ENCODE measurements at places on chromosomes 3 and 15.
A peak's percentile ranks its signal among the peaks of the same experiment; 100 is the strongest.

DNA sequence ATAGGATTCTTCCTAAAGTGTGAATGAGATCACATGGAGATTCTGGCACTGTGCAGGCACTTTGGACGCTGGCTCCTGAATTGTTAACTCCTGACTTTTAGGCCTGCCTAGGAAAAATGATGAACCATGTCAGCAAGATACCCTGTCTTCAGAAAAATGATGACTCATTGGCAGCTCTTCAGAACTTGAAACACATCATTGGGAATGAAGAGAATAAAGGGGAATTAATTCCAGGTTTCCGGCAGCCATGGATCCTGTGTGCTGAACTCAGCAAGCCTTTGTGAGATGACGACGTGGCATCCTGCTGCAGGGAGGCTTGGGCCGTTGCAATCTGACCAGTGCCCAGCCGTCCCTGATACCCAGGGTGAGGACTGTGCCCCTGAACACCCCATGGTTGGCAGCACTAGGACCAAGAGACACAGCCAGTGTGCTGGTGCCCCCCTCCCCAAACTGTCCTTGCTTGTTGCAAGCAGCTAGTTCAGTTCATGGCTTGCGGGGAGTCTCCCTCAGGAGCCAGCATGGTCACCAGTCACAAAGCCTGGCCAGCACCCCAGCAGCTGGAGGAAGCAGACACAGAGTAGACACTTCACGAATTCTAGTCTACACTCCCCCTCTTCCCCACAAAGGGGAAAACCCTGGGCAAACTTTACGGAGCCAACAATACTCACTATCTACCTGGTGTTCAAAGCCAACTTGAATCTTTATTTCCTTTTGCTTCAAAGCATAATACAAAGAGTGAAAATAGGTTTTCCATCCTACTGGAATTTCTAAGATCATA, 7.8 kb upstream of the LIPC start:
- no peak for DNase-seq

DNA sequence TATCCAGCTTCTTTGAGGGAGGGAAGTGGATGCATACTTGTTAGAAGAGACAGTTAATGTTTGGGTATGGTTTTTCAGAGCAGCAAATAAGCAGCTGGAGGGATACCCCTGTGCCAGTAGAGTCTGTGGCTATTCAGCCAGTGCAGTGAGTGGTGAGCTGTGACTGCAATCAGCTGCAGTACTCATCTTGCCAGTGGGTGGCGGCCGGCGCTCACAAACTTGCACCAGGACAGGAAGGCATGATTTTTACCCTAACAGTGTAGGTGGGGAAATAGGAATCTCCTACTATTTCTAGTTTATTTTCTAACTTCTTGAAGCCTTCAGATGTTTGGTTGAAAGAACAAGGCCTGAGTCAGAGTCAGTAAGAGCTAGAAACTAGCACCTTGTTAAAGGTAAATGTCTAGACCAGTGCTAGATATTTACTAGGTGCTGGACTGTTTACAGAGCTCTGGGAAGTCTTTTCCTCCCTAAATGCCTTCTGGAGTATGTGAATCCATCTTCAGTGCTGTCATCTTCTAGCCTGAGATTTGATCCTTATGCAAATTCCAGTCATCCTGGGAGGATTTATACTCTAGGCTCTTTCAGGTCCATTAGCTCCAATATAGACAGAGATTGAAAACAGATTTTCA, 23.6 kb downstream of the TIMP4 start:
- DNase-seq, result peak; percentile 43

GRCh38 chr3:73572368-73572767, 52.4 kb downstream of the PDZRN3 start:
- no peak for DNase-seq

DNA sequence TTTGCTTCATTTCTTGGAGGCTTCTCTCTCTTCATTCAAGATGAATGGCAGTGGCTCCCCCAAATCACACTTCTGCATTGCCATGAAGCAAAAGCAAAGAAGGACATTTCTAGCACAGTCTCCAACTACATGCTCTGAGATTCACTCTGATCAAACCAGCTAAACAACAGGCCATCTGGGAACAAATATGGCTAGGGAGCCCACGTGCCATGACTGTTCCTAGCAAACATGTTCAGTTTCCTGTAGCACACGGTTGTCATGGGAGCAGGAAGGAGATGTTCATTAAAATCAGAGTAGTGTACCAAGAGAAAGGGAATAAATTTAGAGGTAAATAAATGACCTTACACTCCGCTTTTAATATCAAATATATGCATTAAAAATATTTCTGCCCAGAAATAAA, 327.3 kb downstream of the GBE1 start:
- DNase-seq, result no peak

- no peak for DNase-seq
These were observed 78.3 kb upstream of the TBC1D5 start for GRCh38 chr3:17820704-17821103.

DNA sequence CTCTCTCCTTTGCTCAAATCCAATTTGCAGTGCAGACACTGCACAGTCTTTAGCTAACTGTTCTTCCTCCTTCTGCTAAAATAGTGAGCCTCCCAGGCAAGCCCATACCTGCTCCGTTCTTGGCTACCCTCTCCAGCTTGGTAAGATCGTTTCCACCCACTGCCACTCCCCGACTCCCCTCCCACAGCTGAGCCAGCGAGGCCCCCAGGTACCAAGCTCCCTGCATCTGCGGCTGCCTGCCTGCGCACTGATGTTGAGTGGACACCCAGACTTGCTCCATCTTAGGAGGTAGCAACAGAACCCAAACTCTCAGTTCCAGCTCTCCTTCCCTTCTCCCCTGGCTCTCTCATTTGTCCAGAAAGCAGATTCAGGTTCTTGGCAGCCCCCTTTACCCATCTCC, 7.9 kb upstream of the TNK2 start:
- DNase-seq, result no peak

GRCh38 chr3:118354556-118354955, 680.1 kb downstream of the IGSF11 start:
- DNase-seq, result no peak

GRCh38 chr3:174132006-174132405, 727.1 kb upstream of the NAALADL2 start:
- DNase-seq, result no peak

GRCh38 chr15:59251001-59251845, 44.6 kb downstream of the LDHAL6B start:
- DNase-seq, result no peak

- no peak for DNase-seq
These were observed 84.6 kb downstream of the GREM1 start for GRCh38 chr15:32802286-32802936.

DNA sequence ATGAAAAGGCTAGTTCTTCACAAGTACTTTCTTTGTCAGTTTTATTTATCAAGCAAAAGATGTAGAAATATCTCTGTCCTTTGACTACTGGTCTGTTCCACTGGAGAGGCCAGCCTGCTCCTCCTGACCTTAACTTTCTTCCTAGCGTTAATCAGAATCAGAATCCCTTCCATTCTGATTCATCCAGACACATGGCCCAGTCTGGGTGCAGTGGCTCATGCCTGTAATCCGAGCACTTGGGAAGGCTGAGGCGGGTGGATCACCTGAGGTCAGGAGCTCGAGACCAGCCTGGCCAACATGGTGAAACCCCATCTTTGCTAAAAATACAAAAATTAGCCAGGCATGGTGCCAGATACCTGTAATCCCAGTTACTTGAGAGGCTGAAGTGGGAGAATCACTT, 32.0 kb upstream of the MANF start:
- DNase-seq, result no peak

DNA sequence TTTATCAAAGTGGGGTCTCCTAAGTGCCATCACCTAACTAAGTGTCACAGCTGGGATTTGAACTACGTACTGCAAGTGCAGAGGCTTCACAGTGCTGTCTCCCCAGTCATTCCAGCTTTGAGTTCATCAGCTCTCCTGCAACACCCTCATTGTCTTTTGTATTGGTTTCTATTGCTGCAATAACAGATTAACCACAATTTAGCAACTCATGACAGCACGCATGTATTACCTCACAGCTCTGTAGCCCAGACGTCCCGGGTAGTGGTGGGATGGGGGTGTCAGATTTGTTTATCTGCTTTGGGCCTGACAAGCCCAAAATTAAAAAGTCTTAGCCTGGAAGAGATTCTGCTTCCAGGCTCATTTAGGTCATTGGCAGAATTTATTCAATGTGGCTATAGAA, 220.5 kb upstream of the LRRN1 start:
- no peak for DNase-seq

- no peak for DNase-seq
These were observed 24.1 kb upstream of the NIT2 start for GRCh38 chr3:100310355-100310965.

DNA sequence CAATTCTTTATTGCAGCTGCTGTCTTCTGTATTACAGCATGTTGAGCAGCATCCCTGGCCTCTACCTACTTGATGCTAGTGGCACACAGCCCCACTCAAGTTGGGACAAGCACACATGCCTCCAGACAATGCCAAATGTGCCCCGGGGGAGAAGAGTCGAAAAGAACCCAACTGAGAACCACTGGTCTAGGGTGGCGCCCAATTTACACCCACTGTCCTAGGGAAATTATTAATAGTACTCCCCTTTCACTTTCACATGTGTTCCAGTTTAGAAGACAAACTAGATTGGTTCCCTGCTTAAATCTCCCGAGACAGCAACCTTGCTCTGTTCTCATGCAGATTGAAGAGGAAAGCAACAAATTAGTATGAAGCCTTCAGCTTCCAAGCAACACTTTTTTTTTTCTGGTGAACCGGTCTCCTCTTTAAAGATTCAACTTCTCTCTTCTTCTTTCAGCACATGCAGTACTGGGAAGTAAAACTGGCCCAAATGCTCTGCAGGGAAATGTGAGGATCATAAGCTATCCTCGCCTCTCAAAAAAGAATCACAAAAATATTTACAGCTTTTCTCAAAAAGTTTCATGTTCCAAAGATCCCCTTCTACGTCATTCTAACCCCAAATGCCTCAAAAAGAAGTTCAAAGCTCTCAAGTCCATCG, 823.9 kb upstream of the CFAP20DC start:
- no peak for DNase-seq

- no peak for DNase-seq
These were observed 65.8 kb downstream of the MRPL46 start for GRCh38 chr15:88401251-88401995.

- no peak for DNase-seq
These were observed 15.8 kb upstream of the THBS1 start for GRCh38 chr15:39564972-39565665.

DNA sequence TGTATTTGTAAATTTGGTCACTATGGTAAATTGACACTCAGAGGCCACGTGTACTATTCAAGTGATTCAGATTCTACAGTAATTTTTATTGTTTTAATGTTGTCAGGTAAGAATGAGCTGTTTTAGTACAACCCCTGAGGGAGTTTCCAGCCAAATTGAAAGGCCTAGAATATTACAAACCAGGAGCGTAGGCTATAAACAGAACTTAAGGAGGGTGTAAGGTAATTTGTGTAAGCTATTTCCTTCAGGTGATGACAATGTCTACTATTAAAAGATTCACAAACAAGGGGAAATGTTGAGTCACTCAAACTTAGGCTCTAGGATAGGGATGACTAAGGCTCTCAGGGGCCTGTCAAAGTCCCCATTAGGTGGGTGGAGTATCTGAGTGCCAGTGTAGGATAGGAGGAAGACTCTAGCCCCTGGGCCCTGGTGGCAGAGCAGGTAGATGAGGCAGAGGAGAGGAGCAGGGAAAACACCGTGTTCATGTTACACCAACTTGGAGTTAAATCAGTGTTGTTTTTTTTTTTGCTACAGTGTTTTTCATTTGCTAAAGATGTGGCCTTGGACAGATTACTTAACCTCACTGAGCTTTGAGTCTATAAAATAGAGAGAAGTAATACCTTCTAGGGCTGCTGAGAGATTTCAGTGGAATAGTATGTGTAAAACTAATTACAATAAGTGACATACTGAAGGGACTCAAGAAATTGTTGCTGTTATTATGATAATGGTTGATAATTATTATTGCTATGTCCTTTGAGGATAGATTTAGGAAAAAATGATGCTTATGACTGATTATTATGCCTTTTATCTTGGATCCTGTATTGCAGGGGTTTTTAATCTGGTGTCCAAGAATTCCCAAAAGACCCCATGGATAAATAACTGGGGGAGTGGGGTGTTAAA, 10.3 kb downstream of the TM4SF1 start:
- no peak for DNase-seq

- DNase-seq, result no peak
These were observed 868 bp downstream of the SATB1 start for GRCh38 chr3:18424213-18424728.

- DNase-seq, result peak; percentile 52
These were observed 15.1 kb upstream of the ARHGAP31 start for GRCh38 chr3:119279101-119279554.

- DNase-seq, result no peak
These were observed 40.3 kb downstream of the WNT5A start for GRCh38 chr3:55446850-55447249.

DNA sequence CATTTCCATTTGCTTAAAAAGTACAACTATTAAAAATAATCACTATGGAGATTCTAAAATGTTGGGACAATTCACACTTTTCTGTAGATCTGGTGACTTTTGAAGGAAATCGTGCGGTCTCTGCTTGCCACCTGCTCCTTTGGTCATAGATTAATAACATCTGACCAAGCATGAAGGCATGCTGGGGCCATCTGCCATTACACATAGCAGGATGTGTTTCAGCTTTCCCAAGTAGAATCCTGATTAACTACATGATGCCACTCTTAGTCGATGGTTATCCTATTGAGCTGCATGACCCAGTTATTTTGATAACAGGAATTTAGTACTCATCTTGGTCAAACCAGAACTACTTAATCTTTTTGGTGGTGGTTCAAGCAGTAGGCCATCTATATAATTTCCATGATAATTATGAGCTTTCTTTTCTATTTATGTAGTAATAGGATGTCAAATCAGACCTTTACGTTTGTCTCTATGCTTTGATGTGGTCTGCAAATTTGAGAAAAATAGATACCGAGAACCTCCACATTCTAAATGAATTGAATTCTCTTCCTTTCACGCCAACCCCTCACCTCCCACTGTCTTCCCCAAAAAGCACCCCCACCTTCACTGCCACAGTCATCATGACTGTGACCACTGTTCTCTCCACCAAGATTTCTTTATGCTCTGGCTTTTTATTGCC, 158.1 kb downstream of the DIPK2A start:
- DNase-seq, result no peak

DNA sequence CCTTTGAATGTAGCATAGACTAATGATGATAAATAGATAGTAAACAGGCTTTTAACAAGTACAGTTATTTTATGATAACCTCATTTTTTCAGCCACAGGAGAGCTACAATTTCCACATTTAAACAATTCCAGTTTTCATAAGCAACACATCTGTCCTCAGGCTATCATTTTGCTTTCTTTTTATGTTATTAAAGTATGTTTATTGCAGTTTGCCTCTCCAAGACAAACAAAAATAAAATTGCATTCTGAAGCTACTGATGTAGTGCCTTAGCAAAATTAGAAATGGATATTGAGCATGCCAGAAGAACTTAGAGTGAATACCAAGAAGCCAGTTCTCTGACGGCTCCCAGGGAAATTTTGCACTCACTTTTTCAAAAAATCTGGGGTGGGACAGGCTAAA, 140.6 kb upstream of the ABHD17C start:
- no peak for DNase-seq

Measured in NCI-H2081 (cell line).